ENCODE measurements at places on chromosomes 7 and 10.

DNA sequence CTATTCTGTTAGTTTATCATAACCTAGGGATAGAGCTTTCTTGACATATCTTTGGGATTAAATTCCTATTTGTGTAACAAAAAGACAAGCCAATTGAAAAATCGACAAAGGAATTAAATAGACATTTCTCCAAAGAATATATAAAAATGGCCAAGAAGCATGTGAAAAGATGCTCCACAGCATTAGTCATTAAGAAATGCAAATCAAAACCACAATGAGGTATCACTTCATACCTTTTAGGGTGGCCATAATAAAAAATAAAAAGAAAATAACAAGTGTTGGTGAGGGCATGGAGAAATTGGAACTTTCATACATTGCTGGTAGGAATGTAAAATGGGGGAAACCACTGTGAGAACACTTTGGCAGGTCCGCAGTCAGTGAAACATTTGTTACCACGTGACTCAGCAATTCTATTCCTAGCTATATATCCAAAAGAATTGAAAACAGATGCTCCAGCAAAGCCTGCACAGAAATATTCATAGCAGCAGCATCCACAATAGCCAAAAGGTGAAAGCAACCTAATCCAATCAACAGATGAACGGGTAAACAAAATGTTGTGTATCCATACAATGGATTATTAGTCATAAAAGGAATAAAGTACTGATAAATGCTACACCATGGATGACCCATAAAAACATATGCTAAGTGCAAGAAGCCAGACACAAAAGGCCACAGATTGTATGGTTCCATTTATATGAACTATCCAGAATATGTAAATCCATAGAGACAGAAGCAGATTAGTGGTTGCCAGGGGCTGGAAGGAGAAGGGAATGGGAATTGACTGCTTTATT, 20.5 kb downstream of the SPAG6 start:
- DNase-seq, result no peak

DNA sequence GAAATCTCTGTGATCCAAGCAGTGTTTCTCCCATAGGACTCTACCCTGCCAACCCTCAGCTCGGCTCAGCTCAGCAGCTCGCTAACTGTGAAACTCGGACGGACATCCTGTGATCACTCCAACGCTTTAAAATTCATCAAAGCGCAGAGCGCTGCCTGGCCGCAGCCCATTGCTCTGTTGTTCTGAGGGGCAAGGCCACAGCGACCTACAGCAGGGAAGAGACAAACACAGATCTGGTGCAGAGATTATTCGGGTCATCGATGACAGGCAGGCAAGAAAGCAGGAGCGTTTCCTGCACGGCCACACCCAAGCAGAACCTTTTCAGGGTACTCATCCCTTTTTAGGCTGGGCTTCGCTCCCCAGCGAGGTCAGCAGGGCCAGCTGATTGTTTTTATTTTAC, 72.1 kb downstream of the INSIG1 start:
- no peak for DNase-seq

DNA sequence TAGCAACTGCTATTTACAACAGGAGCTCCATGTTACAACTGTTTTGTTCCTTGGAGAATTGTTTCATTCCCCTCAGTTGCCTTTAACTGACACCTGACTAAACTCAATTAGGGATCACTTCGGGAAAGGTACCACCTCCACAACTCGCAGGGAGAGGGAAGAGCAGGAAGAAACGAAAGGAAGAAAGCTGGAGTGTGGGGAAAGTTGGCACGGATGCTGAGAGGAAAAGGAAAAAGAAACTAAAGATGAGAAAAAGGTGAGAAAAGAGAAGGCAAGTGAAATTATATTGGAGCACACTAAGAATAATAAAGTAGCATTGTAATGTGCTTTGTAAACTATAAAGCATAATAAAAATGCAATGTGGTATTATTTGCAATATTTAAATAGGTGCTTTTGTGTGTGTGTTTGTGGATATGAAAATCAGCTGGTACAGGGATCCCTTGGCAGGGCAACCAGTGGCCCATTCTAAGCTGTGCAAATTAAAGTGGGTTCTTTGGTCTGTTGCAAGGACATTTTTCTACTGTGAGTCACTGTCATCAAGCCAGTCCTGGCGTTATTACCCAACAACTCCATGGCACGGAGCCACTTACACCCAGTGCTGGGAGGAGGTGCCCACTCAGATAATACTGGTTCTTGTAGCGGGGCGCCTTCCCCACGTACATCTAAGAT, 45.9 kb downstream of the HIPK2 start:
- DNase-seq, result no peak

DNA sequence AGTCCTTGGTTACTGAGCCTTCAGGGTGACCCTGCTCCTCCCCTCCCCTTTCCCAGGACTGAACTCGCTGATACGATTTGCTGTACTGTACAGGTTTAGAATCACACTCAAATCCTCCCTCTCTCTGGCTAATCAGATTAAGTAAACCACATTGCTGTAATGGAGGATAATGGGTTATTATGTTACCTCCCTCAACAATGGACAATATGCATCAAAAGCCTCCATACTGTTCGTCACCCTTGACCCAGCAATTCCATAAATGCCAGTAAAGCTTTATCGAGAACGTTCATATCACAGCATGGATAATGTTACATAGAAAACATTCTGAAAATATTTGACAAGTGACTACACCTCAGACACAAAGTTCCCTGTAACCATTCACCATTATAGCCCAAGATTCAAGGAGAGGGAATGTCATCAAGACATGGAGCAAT, 61.7 kb downstream of the FAM107B start:
- DNase-seq, result no peak

GRCh38 chr10:51862149-51862548, 162.8 kb upstream of the CSTF2T start:
- no peak for DNase-seq

GRCh38 chr10:17562614-17563013, 54.6 kb downstream of the HACD1 start:
- DNase-seq, result no peak

- no peak for DNase-seq
Measured at GRCh38 chr10:112375721-112376395, 1.9 kb downstream of the ACSL5 start.

GRCh38 chr10:89241486-89242344, 9.9 kb downstream of the LIPA start:
- no peak for DNase-seq

Measured in right renal pelvis (tissue), 4 donors.